ENCODE measurements at places on chromosomes 3 and 15. TPM values are rescaled to one million over a fixed set of nuclear protein-coding genes. Genes with fewer than 3 reads are reported as not detected.
A peak's percentile ranks its signal among the peaks of the same experiment; 100 is the strongest.

SLC22A14 gene
- total RNA-seq = not detected

CAMK2N2 gene
- total RNA-seq = not detected

GRCh38 chr3:194811118-194811517 lies 125.4 kb downstream of the FAM43A start:
- H3K4me3 ChIP-seq = no peak overlapping the region
- H3K27me3 ChIP-seq = no peaks in the 10 kb centered on the region
- peaks cover 25% of the 10 kb centered on the region for H3K4me1 ChIP-seq
- DNase-seq = no peak

DNA sequence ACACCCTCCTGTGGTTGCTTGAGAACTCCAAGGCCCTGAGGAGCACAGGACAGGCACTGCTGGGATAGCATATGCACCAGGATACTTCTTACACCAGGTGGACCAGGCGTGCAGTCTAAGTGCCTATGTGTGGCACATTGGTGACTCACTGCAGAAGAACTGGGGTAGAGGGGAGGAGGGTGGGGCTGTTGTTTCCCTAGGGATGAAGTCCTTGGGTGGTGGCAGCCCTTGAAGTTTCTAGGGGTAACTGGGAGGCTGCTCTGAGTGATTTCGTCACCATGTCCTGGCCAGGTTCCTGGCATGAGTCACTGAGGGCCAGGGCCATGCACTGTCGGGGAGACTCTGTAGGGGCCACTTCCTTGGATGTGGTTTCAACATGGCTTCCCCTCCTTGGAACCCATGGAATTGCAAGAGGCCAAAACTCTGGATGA lies 15.9 kb downstream of the MYZAP start:
- H3K27me3 ChIP-seq = no peaks in the 10 kb centered on the region
- H3K4me1 ChIP-seq = 0 out of 2 replicates have a peak, but pooled peaks cover 5% of the 10 kb centered on the region
- no peak overlapping the region for H3K27ac ChIP-seq
- H3K4me3 ChIP-seq = no peak overlapping the region
- peak; percentile 56 for DNase-seq
- no peaks in the 10 kb centered on the region for H3K36me3 ChIP-seq

GRCh38 chr15:93085692-93086091 lies 3.3 kb downstream of the RGMA start:
- DNase-seq = no peak
- no peak overlapping the region for H3K27ac ChIP-seq
- peaks cover 87% of the 10 kb centered on the region for H3K27me3 ChIP-seq
- no peaks in the 10 kb centered on the region for H3K36me3 ChIP-seq

DNA sequence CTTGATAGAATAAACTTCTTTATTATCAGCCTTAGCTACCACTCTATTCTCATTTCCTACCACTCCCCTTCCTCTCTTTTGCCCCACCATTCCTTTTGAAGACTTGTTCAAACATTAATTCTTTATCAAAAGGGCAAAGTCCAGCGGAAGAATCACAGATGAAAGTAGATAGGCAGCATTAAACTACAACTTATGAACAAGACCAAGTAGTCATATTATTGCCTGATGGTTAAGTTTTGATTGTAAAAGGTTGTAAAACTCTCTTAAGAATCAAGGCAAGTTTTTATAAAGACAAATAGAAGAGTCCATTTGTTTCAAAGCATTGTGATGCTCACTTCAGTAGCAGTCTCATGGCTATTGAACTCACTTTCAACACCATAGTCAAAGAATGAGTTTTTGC lies 22.4 kb upstream of the TGFBR2 start:
- no peak overlapping the region for H3K27ac ChIP-seq
- no peaks in the 10 kb centered on the region for H3K27me3 ChIP-seq
- DNase-seq = no peak
- H3K4me3 ChIP-seq = no peak overlapping the region
- peaks cover 3% of the 10 kb centered on the region for H3K4me1 ChIP-seq
- H3K36me3 ChIP-seq = no peaks in the 10 kb centered on the region

GRCh38 chr3:119497820-119498185 lies 544 bp upstream of the TIMMDC1 start:
- peaks cover 16% of the 10 kb centered on the region for H3K4me1 ChIP-seq
- H3K27ac ChIP-seq = peak overlapping the region; percentile 93
- H3K4me3 ChIP-seq = peak overlapping the region; percentile 99
- H3K27me3 ChIP-seq = no peaks in the 10 kb centered on the region
- DNase-seq = peak; percentile 62
- 0 out of 2 replicates have a peak, but pooled peaks cover 3% of the 10 kb centered on the region for H3K36me3 ChIP-seq

DNA sequence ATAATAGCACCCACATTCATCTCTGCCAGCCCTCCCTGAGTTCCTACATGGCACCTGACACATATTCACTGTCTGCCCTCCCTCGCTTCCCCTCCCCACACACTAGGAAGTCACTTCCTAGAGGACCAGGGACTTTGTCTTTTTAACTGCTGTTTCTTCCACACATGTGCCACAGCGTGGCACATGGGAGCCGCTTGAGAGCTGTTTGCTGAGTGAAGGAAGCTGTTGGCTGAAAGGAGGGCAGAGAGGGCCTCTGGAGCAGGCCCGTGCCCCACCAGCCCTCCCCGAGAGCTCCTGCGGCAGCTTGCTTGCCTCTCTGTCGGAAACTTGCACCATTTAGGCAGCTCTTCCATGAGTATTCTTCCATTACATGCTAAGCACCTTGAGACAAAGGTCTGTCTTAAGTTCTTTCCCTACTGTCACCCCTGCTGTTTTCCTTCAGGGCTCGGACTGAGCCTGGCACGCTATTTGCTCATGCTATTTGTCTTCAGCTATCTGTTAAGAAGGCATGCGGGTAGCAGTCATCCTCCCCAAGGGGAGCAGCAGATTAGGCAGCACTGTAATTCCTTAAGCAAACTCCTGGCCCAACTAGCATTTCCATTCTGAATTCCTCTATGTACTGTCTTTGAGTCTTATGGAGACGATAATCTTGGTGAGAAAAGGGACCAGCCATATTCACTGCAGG lies 72.2 kb downstream of the CACNA1D start:
- H3K27ac ChIP-seq = no peak overlapping the region
- DNase-seq = no peak
- H3K4me1 ChIP-seq = no peaks in the 10 kb centered on the region
- no peaks in the 10 kb centered on the region for H3K36me3 ChIP-seq

DNA sequence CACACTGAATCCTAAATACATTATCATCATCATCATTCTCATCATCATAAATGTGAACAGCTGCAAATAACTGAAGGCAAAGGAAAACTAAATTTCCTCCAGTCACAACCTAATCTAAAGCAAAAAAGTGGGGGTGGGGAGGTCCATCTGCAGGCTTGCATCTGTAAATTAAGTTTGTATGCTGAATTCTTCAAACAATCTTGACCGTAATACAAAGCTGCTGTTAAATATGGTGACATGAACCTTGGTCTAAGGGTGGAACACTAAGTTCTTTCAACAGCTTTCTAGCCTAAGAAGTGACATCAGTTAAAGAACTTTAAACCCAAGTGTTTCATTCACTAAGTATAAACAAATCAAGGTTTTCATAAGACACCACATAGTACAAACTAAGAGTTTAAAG lies 4.3 kb downstream of the LRRFIP2 start:
- no peaks in the 10 kb centered on the region for H3K27me3 ChIP-seq
- peaks cover 55% of the 10 kb centered on the region for H3K36me3 ChIP-seq
- H3K4me3 ChIP-seq = no peak overlapping the region
- H3K4me1 ChIP-seq = peaks cover 19% of the 10 kb centered on the region
- H3K27ac ChIP-seq = no peak overlapping the region
- DNase-seq = no peak

DNA sequence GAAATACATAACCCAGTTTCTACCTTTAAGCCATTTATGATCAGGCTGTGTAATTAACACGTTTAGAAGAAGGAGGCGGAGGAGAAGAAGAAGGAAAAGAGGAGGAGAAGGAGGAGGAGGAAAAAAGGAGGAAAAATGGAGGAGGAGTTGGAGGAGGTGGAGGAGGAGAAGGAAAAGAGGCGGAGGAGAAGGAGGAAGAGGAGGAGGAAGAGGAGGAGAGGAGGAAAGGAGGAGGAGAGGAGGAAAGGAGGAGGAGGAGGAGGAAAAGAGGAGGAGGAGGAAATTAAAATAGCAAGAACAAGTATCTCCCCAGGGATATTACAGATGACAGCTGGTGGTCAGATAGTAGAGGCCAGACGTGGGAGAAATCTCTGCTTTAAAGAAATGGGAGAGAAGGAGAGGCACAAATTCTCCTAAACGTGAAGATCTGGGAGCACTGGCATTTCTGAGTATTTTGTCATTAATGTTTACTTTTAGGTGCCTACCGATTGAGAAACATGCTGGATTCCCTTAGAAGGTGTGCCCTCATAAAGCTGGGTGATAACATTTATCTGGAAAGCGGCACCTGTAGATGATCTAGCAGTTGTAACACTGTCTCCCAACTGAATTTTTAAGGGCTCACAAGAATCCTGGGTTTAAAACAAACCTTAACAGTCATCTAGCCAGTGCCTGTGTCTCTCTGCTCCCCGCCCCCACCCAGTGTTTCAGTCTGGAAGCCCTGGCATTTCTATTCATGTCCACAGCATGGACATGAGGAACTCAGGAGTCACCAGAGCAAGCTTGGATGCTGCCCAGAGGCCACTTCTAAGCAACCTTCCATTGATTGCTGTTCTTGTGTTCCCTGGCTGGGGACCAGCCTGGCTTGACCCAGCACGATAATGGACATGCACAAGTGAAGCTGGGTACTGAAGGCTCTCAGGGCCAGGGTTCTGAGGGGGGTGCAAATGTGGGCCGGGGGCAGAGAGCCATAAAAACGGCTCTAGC lies 75.2 kb downstream of the CHRNA7 start:
- no peak overlapping the region for H3K4me3 ChIP-seq
- H3K27ac ChIP-seq = no peak overlapping the region
- H3K4me1 ChIP-seq = no peaks in the 10 kb centered on the region
- DNase-seq = no peak
- H3K27me3 ChIP-seq = no peaks in the 10 kb centered on the region

GRCh38 chr15:55700876-55701275 lies 42.1 kb downstream of the PRTG start:
- H3K4me3 ChIP-seq = no peak overlapping the region
- DNase-seq = no peak
- no peak overlapping the region for H3K27ac ChIP-seq
- no peaks in the 10 kb centered on the region for H3K4me1 ChIP-seq
- H3K27me3 ChIP-seq = peaks cover 2% of the 10 kb centered on the region
- H3K36me3 ChIP-seq = no peaks in the 10 kb centered on the region

- H3K4me3 ChIP-seq = no peak overlapping the region
- no peak overlapping the region for H3K27ac ChIP-seq
- no peaks in the 10 kb centered on the region for H3K36me3 ChIP-seq
- no peak for DNase-seq
Measured at GRCh38 chr15:29435811-29436210, 166.2 kb upstream of the NSMCE3 start.

GRCh38 chr15:66404532-66404931 lies 17.8 kb downstream of the MAP2K1 start:
- H3K4me3 ChIP-seq = no peak overlapping the region
- H3K36me3 ChIP-seq = no peaks in the 10 kb centered on the region
- H3K4me1 ChIP-seq = peaks cover 32% of the 10 kb centered on the region
- no peak overlapping the region for H3K27ac ChIP-seq
- no peak for DNase-seq
- no peaks in the 10 kb centered on the region for H3K27me3 ChIP-seq

- no peak for DNase-seq
- no peaks in the 10 kb centered on the region for H3K4me1 ChIP-seq
- peaks cover 6% of the 10 kb centered on the region for H3K27me3 ChIP-seq
- no peak overlapping the region for H3K27ac ChIP-seq
- no peak overlapping the region for H3K4me3 ChIP-seq
Measured at GRCh38 chr3:14899993-14900618, 47.3 kb upstream of the NR2C2 start.

- no peak overlapping the region for H3K4me3 ChIP-seq
- peaks cover 14% of the 10 kb centered on the region for H3K4me1 ChIP-seq
- H3K27ac ChIP-seq = no peak overlapping the region
- DNase-seq = no peak
Measured at GRCh38 chr3:16406579-16406978, 106.9 kb downstream of the RFTN1 start.

DNA sequence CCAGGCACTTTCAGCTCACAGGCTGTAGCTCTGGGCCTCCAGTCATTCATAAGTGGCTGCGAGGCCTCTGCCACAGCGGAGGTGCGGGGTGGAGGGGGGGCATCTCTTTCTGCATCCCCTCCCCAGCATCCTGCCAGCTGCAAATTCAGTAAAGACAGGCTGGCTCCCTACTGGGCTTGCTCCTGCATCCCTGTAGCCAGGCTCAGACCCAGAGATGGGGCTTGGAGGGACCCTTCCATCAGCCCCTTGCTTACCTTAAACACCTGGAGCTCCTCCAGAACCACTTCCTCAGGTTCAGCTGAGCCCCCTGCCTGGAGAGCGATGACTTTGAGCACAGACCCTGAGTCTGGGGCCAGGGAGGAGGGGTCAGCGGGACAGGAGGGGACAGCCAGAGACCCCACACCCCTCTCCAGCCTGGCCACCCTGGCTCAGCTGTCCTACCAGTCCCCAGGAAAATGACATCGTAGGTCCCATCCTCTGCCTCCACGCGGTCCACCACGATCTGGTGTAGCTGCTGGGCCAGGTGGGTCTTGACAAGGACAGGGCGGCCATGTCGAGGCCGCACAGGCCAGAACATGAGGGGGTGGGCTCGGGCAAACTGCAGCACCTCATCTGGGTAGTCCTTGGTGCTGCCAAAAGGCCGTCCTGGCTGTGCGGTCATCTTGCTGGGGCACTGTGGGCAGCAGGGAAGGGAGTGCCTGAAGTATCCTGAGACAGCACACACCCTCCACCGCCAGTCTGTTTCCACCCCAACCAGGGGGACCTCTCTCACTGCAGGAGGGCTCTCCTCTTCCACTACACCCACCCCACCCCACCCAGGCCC lies 5.3 kb downstream of the SEMA3G start:
- peaks cover 8% of the 10 kb centered on the region for H3K4me1 ChIP-seq
- H3K4me3 ChIP-seq = no peak overlapping the region
- no peaks in the 10 kb centered on the region for H3K27me3 ChIP-seq
- H3K27ac ChIP-seq = no peak overlapping the region
